ENCODE measurements at places on chromosomes 6 and 20.
A peak's percentile ranks its signal among the peaks of the same experiment; 100 is the strongest.

DNA sequence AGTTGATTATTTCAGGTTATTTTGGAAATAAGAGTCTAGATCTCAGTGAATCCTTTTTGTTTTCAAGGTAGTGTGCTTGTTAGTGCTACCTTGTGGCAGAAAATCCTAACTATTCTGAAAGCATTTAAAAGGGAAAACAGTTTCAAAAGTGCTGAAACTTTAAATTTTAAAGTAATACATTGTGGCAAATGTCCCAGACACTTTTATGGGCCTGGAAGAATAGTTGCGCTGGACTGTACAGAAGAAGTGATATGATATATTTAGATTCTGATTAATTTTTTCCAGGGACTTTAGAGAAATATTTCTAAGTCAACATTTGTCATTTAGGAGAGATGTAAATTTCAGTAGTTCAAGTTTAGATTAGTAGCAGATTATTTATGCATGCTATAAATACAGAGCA, 96.7 kb upstream of the BMP5 start:
- DNase-seq, result no peak

DNA sequence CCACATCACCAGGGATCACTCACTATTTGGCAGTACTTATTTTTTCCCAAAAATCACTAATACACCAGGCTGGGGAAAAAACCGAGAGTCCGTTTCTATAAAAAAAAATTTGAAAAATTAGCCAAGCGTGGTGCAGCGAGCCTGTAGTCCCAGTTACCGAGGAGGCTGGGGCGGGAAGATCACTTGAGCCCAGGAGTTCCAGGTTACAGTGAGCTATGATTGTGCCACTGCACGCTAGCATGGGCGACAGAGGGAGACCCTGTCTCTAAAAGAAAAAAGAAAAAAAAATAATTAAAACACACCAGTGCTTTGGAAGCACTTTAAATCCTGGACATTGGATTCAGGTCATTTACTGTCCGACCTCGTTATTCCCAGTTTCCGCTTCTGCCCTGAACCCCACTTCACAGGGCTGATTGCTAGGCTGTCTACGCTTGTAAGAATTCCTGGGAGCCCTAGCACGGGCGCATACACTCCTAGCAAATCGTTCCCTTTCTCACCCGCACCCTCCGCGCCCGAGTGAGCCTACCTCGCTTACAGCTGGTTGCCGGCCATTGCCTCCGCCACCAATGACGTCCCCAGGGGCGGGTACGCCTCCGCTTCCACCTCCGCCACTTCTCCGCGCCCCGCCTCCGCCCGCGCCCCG, at the start of gene TPMT:
Gene TPMT (minus strand): TSS at position 571 of the 643 bp plus-strand sequence. CDS start 5,950 bp downstream, outside the sequence.
- no peak for DNase-seq

DNA sequence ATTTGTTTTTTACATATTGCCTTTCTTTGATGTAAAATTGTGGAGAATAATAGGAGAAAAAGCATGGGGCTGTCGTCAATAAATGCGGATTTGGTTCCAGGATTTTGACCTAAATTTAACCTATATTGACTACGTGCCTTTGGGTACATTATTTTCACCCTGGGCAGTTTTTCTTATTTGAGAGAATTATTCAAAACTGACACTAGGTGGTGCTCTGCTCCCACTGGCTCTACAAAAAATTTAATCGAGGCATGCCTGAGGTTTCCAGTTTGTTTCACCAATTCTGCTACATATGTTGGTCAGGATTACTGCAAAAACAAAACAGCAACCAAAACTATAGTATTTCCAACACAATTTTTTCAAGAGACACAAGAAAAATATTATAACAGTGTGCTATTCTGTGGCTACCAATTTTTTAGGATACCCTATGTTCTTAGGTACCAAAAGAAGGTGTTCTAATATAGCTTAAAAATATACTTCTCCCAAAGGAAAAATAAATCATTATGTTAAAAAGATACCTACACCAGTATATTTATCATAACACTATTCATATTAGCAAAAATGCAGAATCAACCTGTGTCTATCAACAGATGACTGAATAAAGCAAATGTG, 48.6 kb upstream of the FABP7 start:
- DNase-seq, result peak; percentile 5

- no peak for DNase-seq
Measured at GRCh38 chr6:15507221-15507620, 155.6 kb downstream of the DTNBP1 start.

DNA sequence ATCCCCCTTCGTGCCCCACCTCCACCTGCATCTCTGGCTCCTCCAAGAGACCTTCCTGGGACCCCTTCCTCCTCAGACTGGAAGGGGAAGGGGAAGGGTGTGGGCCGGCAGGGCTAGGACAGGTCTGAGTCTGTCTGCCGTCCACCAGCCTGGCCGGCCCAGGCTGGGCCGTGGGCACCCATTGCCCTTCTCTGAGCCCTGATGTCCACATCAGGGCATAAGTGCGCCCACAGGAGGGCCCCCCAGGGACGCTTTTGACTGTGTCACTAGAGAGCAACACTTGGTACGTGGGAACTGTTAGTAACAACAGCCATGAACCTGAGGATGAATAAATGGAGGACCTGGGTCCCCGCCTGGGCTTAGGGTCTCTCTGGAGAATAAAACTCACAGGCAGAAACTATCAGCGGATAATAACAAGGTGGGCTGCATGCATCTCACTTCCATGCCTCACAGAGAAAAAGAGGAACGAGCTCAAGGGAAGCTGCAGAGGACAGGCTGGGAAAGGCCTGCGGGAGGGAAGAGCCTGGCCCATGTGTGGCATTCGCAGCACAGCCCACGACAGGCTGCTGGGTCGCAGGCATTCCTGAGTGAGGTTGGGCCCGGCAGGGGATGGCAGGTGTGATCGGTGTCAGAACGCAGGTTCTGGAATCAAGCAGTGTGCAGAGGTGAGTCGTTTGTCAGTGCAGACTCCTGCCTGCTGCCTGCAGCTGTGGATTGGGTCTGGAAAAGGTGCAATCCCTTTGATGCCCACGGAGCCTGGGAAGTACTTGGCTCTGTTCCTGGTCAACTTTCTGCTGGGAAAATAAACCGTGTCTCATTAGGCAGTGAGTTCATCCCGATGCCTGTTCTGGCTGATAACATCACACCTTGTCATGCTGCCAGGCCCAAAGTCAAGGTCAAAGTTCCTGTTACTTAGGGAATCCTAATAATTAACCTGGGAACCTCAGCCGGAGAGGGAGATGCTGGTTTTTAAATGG, 60.9 kb downstream of the BCAS4 start:
- DNase-seq, result no peak

- no peak for DNase-seq
Measured at GRCh38 chr6:17167327-17167979, 65.6 kb downstream of the STMND1 start.

- DNase-seq, result no peak
Measured at GRCh38 chr6:100447900-100448748, 16.6 kb downstream of the SIM1 start.

DNA sequence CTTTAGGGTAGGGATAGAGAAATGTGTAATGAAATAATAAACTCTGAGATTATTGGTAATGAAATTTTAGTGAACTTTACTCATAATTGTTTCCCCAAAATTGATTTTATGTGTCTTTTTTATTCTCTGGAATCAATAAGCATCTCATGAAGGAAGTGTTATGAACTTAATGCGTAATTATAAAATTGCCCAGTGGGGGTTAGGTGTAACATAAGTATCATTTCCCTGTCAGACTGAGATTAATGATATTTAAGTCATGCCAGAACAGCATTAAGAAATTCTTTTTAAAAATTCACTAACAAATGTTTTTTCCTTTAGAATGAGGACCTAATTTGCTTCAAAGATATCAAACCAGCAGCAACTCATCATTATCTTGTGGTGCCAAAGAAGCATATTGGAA, 10.0 kb downstream of the HINT3 start:
- no peak for DNase-seq

- peak; percentile 60 for DNase-seq
Measured at GRCh38 chr6:90294614-90294988, 2.0 kb downstream of the BACH2 start.

GRCh38 chr20:32213870-32214269, 6.2 kb downstream of the POFUT1 start:
- no peak for DNase-seq

DNA sequence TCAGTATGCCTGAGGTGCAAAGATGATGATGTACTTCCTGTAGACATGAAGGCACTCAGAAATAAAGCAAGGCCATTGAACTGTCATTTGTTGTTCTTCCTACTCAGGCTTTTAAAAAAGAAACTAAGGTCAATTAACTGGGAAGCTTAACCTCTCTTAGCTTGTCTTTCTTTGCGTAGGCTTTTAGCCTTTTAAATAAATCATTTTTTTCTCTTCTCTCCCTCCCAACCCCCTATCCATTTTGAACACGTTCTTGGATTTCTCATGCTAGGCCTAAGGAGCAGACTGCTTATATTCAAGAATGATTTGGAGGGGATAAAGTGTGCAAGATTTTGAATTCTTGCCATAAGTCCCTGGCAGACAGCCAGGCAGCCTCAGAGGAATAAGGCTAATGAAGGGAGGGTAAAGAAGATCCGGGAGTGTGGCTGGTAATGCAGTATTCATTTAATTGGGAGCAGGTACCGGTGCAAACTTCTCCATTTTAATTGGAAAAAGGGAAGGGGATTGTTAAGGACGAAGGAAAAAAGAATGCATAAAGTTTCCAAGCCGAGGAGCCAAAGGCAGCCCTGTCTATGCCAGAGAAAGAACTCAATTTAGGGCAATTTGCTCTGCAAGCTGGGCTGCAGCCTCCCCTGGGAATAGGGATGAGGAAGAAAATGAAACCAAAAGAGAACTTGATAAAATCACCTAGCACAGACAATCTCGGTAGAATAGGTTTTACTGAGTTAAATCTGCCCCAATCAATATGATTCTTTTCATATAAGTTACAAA, 343.8 kb upstream of the MMS22L start:
- no peak for DNase-seq

DNA sequence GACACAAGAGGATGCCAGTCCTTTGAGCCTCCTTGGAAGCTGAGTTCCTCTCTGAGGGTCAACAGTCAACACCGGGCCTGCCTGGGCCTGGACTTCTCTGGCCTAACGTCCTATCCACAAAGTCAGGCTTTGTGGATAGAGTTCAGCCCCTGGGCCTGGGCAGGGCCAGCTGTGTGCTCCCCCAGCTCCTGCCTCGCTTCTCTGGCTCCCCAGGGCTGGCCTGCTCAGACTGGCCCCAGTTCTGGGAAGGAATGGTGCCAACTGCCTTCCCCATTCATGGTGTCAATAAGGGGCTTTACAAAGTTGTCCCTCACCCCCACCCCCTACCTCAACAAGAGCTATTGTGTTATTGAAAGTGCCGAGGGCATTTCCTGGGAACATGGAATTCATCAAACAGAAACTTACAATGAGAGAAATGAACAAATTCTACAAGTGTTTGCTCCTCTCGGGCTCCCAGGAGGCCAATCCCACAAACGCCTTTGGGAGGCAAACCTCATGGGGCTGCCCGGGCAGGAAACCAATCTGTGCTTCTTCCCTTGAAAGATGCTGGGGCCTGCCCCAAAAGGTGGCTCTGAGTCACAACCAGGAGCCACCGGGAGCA, 26.5 kb upstream of the PPP1R14C start:
- DNase-seq, result no peak

DNA sequence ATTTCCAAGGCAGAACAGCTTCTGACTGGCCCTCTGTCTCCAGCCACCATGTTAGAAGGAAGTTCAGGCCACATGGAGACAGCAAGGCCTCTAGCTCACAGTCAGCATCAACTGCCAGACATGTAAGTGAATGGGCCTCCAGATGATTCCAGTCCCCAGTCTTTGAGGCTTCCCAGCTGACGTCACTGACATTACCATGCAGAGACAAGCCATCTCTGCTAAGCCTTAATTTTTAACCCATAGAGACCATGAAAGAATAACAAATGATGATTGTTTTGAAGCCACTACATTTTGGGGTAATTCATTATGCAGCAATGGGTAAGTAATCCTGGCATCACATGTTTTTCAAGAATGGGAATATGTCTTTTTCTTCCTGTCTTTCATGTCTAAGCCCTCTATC, 11.3 kb upstream of the DEFB129 start:
- no peak for DNase-seq

- DNase-seq, result no peak
Measured at GRCh38 chr6:14726816-14727493, 518.9 kb upstream of the JARID2 start.

DNA sequence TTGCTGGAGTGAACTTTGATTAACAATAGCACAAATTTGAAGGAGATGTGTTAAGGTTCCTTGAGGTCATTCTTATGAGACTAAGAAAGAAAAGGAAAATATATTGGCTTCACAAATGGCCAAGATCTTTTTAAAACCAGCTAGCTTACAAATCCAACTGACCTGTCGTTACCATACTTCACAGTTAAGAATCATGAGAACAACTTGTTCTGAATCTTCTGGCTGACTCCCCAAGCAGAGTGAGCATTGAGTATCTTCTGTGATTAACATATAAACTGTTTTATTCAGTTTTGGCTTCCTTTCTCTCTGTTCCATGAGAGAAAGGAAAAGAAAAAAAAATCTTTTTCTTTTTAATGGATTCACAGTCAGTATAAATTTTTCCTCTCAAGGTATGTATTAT, 277.1 kb downstream of the KHDC1L start:
- DNase-seq, result no peak

DNA sequence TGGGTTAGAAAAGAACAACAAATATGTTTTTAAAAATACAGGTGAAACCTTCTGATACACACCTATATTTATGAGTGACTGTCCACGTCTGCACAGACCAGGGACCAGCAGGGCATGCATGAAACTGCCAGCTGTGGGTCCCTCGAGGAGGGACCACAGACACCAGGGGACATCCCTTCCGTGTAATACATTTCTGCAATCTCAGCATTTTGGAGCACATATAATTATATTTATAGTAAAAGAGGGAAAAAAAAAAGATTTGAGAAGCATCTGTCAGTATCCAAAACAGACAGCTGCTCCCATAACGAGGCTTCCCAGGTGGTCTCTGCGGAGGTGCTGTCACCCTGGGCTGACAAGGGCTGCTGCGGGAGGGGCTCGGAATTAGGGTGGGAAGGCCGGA, 40.2 kb downstream of the PMEPA1 start:
- DNase-seq, result no peak

GRCh38 chr6:169425628-169426370, 172.2 kb upstream of the THBS2 start:
- DNase-seq, result no peak

GRCh38 chr6:150928882-150929281, 63.4 kb downstream of the MTHFD1L start:
- DNase-seq, result no peak

- no peak for DNase-seq
Measured at GRCh38 chr6:11921017-11921438, 91.1 kb upstream of the HIVEP1 start.

- DNase-seq, result peak; percentile 64
Measured at GRCh38 chr6:109526905-109527628, 44.0 kb upstream of the ZBTB24 start.

Measured in stimulated activated CD4-positive, alpha-beta T cell treated with anti-CD3 and anti-CD28 coated beads, Interleukin-4, amount 100 ng/mL, for 24 hours (primary cell).